ENCODE measurements at places on chromosomes 2 and 18.

- no peak for DNase-seq
Measured at GRCh38 chr2:237731663-237732062, 66.9 kb upstream of the RBM44 start.

DNA sequence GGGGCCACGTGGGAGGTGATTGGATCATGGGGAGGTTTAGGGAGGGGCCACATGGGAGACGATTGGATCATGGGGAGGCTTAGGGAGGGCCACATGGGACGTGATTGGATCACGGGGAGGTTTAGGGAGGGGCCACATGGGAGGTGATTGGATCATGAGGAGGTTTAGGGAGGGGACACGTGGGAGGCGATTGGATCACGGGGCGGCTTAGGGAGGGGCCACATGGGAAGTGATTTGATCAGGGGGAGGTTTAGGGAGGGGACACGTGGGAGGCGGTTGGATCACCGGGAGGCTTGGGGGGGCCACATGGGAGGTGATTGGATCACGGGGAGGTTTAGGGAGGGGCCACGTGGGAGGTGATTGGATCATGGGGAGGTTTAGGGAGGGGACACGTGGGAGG is 22.5 kb upstream of the SALL3 start:
- DNase-seq = no peak

- no peak for DNase-seq
Measured at GRCh38 chr2:71299507-71299906, 32.1 kb upstream of the ZNF638 start.

- no peak for DNase-seq
Measured at GRCh38 chr2:127566139-127566417, 30.6 kb downstream of the MYO7B start.

Data from NCI-H1930 (cell line).